ENCODE measurements at places on chromosomes 11 and 22.

- no peak for DNase-seq
These were observed 68.5 kb upstream of the MPEG1 start for GRCh38 chr11:59281177-59281576.

GRCh38 chr11:111194860-111195568 lies 50.5 kb upstream of the POU2AF2 start:
- DNase-seq = no peak

- DNase-seq = peak; percentile 38
These were observed 3.1 kb upstream of the TNNT3 start for GRCh38 chr11:1916132-1916985.

- DNase-seq = no peak
These were observed 112.0 kb downstream of the SGSM3 start for GRCh38 chr22:40482391-40482790.

DNA sequence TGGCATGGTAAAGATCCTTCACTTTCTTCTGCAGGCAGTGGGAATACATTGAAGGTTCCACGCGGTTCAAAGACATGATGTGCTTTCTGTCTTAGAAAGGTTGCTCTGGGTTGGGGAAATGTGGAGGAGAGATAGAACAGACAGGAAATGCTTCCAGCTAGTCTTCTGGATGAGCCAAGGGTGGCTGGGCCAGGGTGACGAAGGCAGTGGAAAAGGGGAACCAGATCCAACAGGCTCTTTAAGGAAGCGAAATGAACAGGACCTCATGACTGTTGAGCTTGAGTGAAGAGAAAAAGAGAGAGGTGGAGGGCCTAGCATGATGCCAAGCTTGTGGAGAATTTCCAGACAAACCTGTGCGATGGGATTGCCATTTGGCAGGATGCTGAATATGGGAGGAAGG lies 56.4 kb upstream of the LMO1 start:
- no peak for DNase-seq

DNA sequence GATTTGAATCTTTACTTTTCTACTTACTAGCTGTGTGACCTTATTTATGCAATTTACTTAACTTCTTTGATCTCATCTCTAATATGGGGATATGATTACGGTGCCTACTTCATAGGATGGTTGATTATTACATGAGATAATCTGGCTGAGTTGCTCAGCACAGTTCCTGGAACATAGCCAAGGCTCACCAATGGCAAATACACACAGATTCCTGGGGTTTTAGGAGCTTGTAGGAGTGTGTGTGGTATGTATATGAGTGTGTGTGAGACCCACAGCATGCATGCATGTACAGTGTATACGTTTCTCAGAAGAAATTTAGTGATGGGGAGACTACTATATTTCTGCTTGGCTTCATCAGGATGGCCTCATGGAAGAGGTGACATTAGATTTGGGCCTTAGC lies 256.9 kb downstream of the KIRREL3 start:
- no peak for DNase-seq

- no peak for DNase-seq
These were observed 666 bp downstream of the SLC25A18 start for GRCh38 chr22:17563936-17564391.

- no peak for DNase-seq
These were observed 169.8 kb downstream of the NELL1 start for GRCh38 chr11:20839231-20839630.

- no peak for DNase-seq
These were observed 37.9 kb downstream of the TTC17 start for GRCh38 chr11:43396617-43397016.
